Aorta (tissue), 5 donors: ENCODE measurements at places on chromosomes 6 and 20. TPM values are rescaled to one million over a fixed set of nuclear protein-coding genes. Genes with fewer than 3 reads are reported as not detected.

- no peak overlapping the region for H3K4me3 ChIP-seq
- H3K36me3 ChIP-seq, result no peaks in the 10 kb centered on the region
- H3K4me1 ChIP-seq, result no peaks in the 10 kb centered on the region
- no peaks in the 10 kb centered on the region for H3K27me3 ChIP-seq
- no peak overlapping the region for H3K27ac ChIP-seq
These were observed 1.6 kb downstream of the REM1 start for GRCh38 chr20:31476643-31477215.

DNA sequence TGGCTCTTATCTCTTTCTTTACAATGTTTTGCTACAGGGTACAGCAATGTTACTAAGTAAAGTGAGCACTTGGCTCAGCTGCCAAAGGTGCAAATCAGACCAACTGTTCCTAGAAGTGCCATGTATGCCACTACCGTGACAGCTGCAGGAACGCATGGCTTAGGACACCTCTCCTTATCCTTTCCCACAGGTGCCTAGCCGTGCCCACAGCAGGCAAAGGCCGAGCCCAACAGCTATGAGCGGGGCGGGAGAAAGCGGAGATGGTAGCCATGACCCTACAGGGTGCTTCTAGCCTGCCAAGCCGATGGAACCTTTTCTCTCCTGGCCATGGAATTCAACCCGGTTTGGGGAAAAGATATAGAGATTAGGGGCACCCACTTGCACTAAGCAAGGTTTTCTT lies 97.1 kb downstream of the FAXC start:
- H3K4me1 ChIP-seq, result no peaks in the 10 kb centered on the region
- no peak overlapping the region for H3K27ac ChIP-seq
- H3K4me3 ChIP-seq, result no peak overlapping the region
- no peaks in the 10 kb centered on the region for H3K36me3 ChIP-seq
- H3K27me3 ChIP-seq, result no peaks in the 10 kb centered on the region

- DNase-seq, result no peak
- H3K27ac ChIP-seq, result no peak overlapping the region
- peaks cover 2% of the 10 kb centered on the region for H3K27me3 ChIP-seq
- no peaks in the 10 kb centered on the region for H3K36me3 ChIP-seq
- H3K4me1 ChIP-seq, result no peaks in the 10 kb centered on the region
These were observed 71.9 kb upstream of the RREB1 start for GRCh38 chr6:7035837-7036249.

DNA sequence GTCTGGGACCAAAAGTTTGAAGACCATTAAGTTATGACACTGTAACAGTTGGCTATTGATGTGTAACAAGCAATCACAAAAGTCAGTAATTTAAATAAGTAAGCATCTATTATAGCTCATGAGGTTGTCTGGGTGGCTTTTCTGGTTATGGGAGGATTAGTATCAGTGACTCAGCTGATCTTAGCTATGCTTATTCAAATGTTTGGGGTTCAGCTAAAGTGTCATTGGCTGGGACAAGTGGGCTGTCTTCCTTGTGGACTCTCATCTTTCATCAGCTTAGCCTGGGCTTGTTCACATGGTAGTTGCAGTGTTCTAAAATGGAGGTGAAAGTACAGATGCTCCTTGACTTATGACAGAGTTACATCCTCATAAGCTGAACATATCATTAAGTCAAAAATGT lies 74.6 kb upstream of the LAMP5 start:
- H3K4me1 ChIP-seq, result no peaks in the 10 kb centered on the region
- no peak overlapping the region for H3K4me3 ChIP-seq
- DNase-seq, result no peak
- H3K27ac ChIP-seq, result no peak overlapping the region
- peaks cover 6% of the 10 kb centered on the region for H3K36me3 ChIP-seq
- no peaks in the 10 kb centered on the region for H3K27me3 ChIP-seq

HDGFL1 gene
- total RNA-seq, result not detected

MUCL3 gene
- not detected for total RNA-seq
